ENCODE measurements at places on chromosomes 3 and 15.

- DNase-seq, result no peak
Measured at GRCh38 chr3:121735047-121735696, 14.4 kb downstream of the GOLGB1 start.

- DNase-seq, result no peak
Measured at GRCh38 chr15:52317022-52317421, 21.4 kb upstream of the MYO5C start.

- no peak for DNase-seq
Measured at GRCh38 chr3:138497021-138497420, 62.6 kb downstream of the ESYT3 start.

- no peak for DNase-seq
Measured at GRCh38 chr3:63450023-63450422, 171.9 kb downstream of the SYNPR start.

DNA sequence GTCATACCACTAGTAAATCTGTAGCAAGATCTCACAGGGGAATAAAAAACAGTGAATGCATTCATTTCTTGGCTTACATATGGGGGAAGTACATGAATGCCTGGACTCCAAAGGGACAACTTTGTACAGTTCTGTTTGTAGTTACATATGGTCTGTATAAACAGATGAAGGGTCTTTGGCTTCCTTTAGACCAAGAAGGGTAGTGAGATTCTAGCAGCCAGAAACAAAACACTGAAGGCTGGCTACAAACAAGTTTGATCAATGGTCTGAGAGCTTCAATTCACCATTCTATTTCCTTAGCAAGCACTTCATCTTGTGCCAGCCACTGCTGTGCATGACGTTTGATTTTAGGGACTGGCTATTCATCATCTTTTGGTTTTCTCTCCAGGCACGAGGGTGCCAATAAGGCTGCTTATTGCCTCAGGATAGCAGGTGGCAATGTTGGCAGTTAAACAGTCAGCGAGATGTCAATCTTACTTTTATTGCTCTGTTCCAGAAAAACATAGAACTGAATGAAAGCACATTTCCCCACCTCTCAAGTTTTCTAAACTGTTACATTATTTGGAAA, 313.7 kb upstream of the COL8A1 start:
- no peak for DNase-seq

GRCh38 chr3:159775372-159775961, 213.2 kb upstream of the IL12A start:
- DNase-seq, result no peak

DNA sequence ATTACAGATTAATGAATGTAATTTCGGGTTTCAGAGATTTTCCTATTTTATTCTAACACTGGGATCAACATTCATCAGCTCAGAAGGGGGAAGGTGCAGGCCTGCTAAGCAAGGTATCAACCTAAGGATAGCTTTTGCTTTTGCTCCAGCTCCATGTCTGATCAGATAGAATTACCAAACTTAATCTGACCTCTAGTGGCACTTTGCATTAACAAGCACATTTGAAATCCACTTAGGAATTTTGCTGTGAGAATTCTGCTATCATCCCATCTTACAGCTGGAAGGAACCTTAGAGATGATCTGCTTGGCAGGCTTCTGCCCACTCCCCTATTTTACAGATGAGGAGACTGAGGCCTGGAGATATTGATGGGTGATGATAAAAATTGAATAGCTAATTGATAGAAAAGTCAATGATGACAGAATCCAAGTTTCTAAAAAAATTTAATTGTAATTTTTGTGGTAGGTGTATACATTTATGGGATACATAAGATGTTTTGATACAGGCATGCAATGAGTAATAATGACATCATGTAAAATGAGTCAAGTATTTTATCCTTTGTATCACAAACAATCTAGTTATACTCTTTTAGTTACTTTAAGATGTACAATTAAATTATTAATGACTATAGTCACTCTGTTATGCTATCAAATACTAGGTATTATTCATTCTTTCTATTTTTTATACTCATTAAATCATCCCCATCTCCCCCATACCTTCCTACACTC, 209.2 kb upstream of the ZPLD1 start:
- DNase-seq, result no peak

DNA sequence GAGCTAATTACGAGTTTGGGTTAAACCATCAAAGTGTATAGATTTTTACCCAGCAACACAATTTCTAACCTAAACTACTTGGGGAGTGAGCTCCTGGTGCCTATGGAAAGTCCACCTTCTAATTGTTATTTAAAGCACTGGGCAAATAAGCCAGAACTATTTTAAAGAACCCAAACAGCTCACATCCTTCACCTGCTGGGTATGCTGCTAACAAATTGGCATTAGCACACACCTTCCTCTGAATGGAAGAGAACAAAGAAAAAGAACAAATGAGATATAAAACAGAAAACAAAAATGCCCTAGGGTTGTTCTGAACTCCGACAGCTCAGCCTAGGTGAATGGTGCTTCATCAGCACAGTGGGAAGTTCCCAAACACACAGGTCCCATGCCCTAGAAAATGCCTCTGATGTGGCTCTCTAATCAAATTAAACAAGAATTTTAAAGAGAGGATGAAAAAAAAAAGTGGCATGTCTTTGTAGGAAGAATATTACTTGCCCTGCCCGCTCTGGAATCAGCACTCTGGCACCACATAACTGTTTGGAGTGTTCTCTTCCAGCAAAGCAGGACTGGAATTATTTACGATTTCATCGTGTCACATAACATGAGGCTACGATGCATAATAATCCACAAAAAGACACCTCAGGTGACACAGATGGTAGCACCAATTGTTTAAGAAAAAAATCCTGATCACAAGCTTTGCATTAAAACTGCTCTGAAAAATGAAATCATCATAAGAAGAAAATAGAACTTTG, 334.4 kb downstream of the GBE1 start:
- no peak for DNase-seq

- no peak for DNase-seq
Measured at GRCh38 chr15:41438206-41438605, 21.3 kb downstream of the RTF1 start.

DNA sequence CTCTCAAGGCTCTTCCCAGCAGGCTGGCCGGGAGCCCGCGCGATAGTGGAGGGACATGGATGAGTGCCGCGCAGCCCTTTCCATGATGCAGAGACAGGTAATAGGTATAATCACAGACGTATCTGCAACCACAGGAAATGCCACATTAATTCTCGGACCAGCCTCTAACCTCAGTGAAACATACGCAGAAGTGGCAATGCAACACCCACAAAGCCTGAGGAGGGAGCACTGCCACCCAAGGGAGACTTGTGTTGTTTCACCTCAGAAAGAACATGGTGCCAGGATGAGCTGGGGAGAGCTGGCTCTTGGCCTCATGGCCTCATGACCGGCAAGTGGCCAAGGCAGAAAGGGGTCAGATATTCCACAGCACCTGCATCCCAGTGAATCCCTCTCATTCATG, 39.0 kb downstream of the PGPEP1L start:
- DNase-seq, result no peak

- DNase-seq, result no peak
Measured at GRCh38 chr3:140823106-140823505, 118.5 kb upstream of the SLC25A36 start.

DNA sequence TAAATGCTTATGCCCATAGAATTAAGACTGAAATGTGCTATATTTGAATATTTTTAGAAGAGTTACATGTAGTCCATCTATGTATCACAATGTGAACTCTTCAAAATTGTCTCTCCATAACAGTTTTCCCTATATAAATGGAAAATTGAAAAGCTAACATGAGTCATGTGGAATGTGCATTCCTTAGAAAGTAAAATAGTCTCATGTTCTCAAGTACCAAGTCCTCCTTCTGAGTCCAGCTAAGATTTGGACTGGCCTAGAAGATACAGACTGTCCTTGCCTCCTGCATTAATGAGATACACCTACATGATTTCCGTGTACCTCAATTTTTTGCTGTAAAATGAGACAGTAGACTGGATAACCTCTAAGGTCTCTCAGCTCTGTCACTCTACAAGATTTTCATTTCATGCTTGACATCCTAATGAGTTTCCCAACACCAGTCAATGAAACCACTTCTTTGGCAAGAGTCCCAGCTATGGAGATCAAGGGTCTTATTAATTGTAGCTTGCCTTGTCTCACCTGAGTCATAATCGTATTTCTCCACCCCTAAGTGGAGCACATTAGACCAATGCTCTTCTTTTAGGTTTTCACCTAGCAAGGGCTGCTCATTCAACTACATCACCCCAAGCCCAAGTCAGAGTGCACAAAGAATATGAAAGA, 350.6 kb upstream of the IL12A start:
- no peak for DNase-seq

GRCh38 chr15:42151736-42152135, 4.7 kb downstream of the PLA2G4F start:
- DNase-seq, result no peak

DNA sequence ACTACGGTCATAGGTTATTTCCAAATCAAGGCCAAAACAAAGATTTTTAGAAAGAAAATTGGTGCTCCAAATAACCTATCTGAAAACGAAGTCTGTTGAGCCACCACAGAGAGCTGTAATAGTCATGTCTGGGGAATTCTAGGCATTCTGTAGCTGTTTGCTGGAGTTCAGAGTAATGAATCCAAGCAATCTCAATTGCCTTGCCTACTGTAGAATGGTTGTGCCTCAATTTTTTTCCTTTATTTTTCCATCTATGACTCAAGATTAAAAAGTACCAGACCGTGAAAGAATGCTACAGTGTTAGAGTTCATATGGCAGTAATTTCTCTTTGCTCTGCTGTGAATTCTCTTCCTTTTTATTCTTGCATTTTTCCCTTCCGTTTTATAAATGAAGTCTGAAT, 1007.2 kb upstream of the ALCAM start:
- DNase-seq, result no peak

- DNase-seq, result no peak
Measured at GRCh38 chr3:147630921-147631415, 221.8 kb downstream of the ZIC1 start.

DNA sequence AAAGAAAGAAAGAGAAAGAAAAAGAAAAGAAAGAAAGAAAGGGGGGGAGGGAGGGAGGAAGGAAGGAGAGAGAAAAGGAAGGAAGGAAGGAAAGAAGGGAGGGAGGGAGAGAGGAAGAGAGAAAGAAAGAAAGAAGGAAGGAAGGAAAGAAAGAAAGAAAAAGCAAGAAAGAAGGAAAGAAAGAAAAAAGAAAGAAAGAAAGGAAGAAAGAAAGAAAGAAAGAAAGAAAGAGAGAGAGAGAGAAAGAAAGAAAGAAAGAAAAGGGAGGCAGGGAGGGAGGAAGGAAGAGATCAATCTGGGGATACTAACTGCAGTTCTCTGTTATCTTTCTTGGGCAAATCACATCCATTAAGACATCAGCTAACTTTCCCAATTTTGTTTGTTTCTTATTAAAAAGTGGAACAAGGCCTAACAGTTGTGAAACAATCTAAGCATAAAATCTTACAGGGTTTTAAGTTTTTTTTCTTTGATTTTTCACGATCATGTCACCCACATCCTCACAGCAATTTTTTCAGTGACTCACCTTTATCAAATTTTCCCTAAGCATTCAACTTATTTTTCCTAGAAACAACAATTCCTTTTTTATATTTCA, 36.8 kb downstream of the TBC1D2B start:
- no peak for DNase-seq

- no peak for DNase-seq
Measured at GRCh38 chr3:154758109-154758868, 321.8 kb upstream of the MME start.

- no peak for DNase-seq
Measured at GRCh38 chr15:90674476-90674875, 42.7 kb upstream of the BLM start.

DNA sequence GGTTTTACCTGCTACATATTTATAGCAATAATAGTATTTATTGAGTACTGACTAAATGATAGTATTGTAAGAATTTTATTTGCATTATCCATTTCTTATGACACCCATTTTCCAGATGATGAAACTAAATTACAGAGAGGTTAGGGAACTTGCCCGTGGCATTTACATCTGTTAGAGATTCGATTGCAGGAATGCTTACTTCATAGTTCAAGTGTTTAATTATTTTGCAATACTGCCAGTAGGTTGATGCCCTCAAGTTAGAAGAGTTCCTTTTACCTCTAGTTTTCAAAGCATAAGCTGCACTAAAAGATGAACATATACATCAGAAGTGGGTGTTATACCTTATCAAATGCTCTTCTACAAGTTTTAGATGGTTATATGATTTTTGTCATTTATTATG, 362.8 kb upstream of the RGMA start:
- DNase-seq, result no peak

DNA sequence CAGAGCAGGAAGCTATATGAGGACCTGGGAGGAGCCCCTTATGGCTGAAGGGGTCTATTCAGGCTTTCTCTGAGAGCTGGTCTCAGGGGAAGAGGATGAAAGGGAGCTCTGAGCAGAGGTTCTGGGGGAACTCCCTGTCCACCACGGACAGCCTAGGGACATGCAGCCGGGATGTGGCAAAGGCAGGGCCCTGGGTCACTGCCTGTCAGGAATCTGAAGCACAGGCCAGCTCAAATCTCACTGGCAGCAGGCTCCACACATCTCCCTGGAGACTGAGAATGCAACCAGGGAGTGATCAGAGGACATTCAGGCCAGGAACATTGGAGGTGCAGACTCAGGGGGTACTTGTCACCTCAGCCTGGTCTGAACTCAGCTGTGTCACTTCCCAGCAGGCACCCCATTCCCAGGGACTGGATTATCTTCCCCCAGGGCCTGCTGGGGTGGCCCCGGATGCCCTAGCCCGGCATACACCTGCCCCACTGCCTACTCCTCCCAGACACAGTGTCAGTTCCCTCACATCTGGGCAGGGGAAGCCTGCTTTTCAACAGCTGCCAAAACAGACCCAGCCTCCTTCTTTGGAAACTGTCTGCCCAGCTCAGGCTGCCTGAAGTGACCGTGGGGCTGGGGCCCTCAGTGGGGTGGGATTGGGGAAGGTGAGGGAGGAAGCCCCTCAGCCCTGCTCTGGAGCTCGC, 18.3 kb upstream of the SEMA3F start:
- no peak for DNase-seq

GRCh38 chr15:74884428-74885223, 5.2 kb upstream of the MPI start:
- no peak for DNase-seq

GRCh38 chr3:170553788-170554757, 31.8 kb downstream of the SLC7A14 start:
- DNase-seq, result no peak

- DNase-seq, result no peak
Measured at GRCh38 chr3:57825116-57825515, 69.0 kb downstream of the SLMAP start.

DNA sequence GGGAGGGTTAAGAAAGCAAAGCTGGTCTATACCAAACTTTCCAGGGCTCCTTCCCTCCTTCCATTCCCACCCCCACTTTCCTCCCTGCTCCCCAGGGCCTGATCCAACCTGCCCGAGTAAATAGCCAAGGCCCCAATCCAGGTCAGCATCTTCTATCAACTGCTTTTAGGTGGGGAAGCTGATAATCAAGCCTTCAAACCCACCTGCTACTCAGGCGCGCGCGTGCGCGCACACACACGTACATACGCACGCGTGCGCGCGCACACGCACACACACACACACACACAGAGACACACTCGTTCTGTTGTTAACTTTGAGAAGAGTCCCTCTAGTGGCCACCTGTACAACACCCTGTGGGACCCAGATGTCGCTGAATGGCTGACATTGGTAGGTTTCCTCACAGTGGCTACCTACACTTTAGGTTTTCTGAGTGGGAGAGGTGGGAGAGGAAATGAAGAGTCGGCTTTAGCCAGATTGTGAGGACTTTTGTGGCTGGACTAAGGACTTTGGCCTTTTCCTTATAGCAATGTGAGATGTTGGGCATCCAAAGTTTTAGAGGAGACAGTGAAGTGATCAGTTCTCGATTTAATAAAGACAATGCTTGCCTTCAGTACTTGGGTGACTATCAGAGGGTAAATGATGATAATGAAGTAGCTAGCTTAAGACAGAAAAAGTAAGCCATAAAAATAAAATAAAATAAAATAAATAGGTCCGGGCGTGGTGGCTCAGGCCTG, 179.9 kb upstream of the C2CD4B start:
- DNase-seq, result peak; percentile 37

All from CD8-positive, alpha-beta T cell (primary cell).